ENCODE measurements at places on chromosomes 4 and X.

DNA sequence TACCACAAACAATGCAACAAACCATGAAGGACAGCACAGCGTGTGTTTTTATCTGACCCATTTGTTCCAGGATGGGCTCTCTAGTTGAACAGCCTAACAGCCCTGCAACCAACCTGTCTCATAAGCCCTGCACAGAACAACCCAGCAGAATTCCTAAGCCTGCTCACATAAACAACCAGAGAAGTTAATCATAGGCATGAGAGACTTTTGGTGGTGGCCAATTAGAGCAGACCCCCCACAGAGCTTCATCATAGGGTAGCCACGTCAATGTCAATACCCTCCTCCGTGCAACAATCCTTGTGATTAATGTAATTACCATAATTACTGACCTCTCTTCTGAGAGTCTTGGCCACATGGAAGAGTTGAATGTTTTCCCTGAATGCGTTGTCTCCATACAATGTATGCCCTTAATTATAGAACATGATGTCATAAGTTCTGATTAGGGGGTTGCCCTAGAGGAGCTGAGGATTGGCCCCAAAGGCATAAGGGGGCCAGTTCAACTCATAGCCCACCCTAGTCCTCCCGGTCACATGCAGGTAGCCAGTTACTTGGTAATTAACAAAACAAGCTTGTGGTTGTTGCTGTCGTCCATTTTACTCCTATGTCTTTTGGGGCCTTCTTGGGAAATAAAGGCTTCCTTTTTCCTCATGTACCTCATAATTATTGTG is 92.7 kb downstream of the SYNPO2 start:
- peak; percentile 69 for DNase-seq

- no peak for DNase-seq
These were observed 393.6 kb downstream of the GPAT3 start for GRCh38 chr4:83929550-83929949.

- no peak for DNase-seq
These were observed 118.3 kb downstream of the RELL1 start for GRCh38 chr4:37567836-37568235.

DNA sequence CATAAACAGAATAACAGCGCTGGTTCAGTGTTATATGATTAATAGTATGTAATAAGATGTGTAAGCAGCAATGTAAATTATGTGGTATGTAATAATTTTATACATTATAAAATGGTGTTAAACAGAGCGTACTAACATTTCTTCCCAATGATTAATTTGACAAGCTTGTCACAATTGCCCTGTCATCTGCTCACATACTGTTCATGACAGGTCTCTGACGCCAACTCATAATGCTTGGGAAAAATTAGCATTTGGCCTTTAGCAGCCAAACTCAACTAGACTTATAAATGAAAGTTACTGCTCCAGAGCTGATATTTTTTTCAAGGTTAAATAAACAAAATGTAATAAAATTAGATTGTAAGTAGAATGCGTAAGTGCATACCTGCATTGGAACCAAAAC is 246.8 kb downstream of the TRAM1L1 start:
- no peak for DNase-seq

- DNase-seq = peak; percentile 5
These were observed 323.3 kb downstream of the DHX15 start for GRCh38 chr4:24260923-24261564.

DNA sequence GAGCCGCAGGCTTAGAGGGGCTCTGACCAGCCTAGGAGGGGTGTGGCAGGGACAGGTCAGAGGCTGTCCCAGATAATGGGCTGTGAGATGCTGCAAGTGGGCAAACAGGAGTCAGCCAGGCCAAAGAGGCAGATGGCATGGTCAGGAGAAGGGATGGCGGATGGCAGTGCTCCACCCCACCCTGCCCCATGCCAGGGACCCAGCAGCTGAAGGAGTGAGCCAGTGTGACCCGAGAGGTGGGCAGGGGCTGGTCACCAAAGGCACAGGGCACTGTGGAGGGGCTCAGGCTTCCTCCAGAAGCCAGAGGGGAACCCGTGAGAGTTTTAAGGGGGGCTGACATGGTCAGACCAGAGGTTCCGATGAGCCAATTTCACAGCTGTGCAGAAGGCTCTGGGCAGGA is 96.9 kb downstream of the WFS1 start:
- DNase-seq = no peak

- peak; percentile 81 for DNase-seq
These were observed 125.4 kb downstream of the BCOR start for GRCh38 chrX:39972340-39972739.

GRCh38 chrX:139875841-139876240 is 57.0 kb downstream of the ATP11C start:
- DNase-seq = no peak

- peak; percentile 13 for DNase-seq
These were observed 32.0 kb upstream of the COL25A1 start for GRCh38 chr4:109334129-109335105.

DNA sequence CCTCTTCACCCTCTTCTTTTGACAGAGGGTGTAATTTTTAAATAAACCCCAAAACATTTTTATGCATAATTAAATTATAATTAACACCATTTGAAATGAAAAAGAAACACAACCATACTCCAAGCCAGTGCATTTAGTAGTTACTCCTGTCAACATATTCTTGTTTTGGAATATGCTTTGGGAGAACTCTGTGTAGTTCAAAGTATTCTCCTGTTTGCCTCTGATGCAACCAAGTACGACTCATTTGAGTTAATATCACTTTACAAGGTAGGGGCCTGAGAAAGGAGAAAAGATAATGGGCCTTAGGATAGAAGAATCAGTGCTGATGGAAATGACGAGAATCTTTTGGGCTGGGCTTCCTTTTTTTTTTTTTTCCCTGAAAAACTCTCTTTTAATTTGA is 2.7 kb downstream of the PTPN13 start:
- peak; percentile 15 for DNase-seq

DNA sequence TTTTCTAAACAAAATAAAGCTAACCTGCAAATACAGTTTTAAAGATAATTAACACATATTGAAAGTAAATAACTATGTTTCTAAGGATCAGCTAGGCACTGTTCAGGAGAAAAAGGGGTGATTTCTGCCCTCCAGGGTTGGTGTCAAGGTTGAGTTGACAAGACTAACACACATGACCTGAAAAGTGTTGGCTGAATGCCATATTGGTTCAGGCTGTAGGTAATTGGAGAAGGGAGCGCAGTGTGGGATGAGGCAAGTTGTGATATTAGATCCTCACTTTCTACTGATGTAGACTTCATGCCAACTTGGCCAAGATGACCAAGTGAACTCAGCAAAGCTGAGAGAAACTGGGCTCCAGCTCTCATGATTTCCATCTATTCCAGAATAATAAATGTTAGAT is 42.2 kb downstream of the PPM1K start:
- DNase-seq = no peak

- DNase-seq = peak; percentile 19
These were observed 11.0 kb downstream of the SH3BP2 start for GRCh38 chr4:2803624-2804448.

GRCh38 chr4:59044286-59044900 is 1934.2 kb upstream of the IGFBP7 start:
- no peak for DNase-seq

DNA sequence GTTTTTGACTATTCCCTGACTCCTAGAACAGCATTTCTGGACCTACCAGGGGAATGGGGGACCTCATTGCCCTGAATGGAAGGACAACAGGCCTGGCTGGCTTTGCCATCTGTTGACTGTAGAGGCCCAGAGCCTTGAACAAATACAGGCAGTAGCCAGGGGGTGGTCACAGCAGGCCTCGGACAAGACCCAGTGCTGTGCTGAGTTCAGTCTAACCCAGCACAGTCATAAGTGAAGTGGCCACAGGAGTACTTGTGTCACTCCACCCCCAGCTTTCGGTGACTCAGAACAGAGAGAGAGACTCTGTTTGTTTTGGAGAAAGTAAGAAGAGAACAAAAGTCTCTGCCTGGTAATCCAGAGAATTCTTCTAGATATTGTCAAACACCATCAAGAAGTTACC is 310.0 kb downstream of the PRR32 start:
- DNase-seq = no peak

DNA sequence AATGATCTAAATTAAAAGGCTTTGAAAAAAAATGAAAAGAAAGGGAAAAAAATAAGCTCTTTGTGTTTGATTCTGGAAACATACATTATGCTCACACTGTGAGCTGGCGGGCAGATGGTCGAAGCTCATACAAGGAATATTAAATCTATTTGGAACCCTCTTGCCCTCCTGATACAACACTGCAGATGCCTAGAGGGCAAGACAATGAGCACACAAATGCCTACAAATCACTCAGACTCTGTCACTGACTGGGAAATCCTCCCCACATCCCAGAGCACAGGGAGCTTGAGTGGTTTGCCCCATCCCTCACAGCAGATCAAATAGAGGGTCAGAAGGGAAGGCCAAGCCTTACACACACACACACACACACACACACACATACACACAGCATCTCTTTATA is 320.4 kb downstream of the HNRNPD start:
- no peak for DNase-seq

GRCh38 chr4:189785257-189785656 is 155.4 kb upstream of the FRG1 start:
- DNase-seq = no peak

DNA sequence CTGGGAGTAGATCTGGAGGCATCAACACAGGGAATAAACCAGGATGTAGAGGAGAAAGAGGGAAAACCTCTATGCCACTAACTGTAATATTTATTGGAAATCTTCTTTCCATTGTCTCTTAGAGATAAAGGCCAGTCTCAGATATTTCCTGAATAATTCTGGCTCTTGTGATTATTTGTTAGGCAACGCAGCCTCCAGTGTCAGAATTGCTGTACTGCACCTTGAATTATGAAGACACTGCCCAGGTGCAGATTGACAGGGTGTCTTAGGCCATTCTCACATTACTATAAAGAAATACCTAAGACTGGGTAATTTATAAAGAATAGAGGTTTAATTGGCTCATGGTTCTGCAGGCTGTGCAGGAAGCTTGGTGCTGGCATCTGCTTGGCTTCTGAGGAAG is 100.7 kb upstream of the ZDHHC15 start:
- DNase-seq = no peak

GRCh38 chr4:173752610-173753230 is 222.7 kb upstream of the HAND2 start:
- peak; percentile 13 for DNase-seq

DNA sequence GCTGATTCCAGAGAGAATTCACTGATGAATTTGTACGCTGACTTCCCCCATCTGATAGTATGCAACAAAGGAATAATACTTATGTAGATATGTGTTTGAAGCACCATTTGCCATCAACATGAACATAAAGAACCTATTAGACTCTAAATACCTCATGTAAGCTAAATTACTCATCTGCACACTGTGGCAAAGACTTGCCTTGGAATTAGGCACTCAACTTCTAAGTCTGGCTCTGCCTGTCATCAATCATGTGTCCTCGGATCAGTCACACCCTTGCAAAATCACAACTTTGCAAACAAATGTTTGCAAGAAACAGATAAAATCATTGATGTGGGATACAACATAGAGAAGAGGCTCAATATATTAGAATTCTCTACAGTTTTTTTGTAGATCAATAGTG is 169.9 kb upstream of the LDB2 start:
- DNase-seq = no peak

DNA sequence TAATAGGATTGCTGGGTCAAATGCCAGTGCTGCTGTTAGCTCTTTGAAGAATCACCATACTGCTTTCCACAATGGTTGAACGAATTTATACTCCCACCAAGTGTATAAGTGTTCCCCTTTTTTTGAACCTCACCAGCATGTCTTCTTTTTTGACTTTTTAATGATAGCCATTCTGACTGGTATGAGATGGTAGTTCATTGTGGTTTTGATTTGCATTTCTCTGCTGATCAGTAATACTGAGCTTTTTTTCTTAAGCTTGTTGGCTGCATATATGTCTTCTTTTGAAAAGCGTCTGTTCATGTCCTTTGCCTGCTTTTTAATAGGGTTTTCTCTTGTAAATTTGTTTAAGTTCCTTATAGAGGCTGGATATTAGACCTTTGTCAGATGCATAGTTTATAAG is 14.8 kb downstream of the USP38 start:
- DNase-seq = no peak

GRCh38 chrX:78075787-78076389 is 28.2 kb upstream of the PGK1 start:
- no peak for DNase-seq

Measured in fibroblast of skin of scalp (primary cell).